ENCODE measurements at places on chromosomes 12 and 14.

- DNase-seq: no peak
Measured at GRCh38 chr14:58898655-58899316, 261.0 kb downstream of the DACT1 start.

DNA sequence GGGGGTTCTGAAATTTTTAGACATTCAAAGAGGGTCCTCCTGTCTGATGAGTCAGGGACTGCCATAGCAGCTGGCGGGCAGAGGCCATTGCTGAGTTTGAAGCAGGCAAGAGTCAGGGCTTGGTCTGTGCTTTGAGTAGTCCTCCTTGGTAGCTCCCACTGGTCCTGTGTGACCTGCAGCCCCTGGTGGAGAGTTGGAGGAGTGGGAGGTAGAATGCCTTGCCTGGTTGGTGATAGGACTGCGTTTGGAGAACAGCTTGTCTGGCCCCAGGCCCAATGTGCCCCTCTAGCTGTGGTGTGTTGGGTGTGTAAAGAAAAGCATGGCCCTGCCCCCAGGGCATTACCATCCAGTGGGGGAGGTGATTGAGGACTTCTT lies 116.7 kb downstream of the BEGAIN start:
- no peak for DNase-seq

DNA sequence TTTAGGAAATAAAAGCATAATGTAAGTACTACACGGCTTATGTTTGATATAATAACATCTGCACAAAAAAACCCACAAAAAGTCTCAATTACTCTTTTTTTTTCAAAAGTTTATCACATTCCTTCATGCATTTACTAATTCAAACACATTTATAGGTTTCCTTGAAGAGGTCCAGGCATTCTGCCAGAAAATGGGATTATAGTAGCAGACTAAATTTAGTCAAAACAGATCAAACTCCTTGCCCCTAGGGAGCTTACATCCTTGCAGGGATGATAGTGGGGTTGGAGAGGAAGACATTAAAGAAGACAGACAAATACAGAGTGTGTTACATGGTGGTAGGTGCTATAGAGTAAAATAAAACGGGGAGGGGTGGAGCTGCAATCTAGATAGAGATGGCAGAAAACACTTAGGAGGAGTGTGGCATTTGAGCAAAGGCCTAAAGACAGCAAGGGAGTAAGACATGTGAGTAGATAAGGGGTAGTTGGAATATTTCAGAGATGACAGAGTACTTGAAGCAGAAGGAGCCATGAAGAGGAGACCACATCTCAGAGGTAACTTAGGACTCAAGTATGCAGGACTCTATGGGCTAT lies 266.9 kb downstream of the PPFIA2 start:
- DNase-seq: no peak

DNA sequence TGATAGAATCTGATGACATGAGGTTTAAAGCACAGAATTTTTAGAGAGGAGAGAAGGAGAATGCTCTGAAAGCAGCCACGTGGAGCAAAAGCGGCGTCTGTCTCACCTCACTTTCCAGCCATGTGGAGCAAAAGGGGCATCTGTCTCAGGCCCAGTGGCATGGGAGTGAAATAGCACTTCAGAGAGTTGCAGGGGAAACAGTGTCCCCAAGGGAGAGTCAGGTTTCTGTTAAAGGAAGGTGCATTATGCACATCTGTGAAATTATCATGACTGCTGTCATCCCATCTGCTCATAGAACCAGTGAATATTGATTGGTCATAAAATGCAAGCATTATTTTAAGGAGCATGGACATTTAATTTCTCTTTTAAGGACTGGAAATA lies 124.0 kb downstream of the BICD1 start:
- DNase-seq: peak; percentile 47

DNA sequence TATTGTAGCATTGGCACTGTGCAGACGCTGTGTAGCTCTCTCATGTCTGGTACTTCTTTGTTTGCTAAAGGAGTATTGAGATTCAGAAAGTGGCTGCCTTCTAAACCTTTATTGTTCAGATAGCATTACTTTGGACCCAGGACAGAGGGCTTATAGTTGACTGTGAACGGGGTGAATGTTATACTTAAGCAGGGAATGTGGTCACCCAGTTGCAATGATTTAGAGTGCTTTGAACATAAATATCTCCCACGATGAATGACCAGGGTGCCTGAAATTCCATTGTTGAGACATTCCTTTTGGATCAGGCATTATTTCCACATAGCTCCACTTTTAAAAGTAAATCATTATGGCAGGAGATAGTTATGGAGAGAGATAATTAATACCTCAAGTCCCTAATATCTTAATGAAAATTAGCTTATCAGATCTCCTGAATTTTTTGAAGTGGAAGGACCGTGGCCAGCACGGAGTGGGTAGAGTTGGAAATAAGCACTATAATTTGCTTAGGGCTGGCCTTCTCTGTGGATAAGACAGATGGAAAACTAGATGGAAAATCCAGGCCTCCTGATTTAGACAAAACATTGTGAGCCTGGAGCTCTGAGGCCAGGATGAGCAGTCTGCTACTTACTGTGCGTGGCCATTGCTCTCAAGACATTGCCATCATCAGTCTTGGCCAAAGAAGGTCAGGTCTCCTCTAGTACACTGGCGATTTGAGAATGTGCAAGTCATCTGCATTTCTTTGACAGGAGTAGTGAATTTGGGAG lies 114.5 kb downstream of the ETV6 start:
- DNase-seq: no peak

- DNase-seq: no peak
Measured at GRCh38 chr12:109580684-109581333, 7.2 kb downstream of the MVK start.

- DNase-seq: no peak
Measured at GRCh38 chr12:102232446-102232845, 34.8 kb upstream of the PMCH start.

DNA sequence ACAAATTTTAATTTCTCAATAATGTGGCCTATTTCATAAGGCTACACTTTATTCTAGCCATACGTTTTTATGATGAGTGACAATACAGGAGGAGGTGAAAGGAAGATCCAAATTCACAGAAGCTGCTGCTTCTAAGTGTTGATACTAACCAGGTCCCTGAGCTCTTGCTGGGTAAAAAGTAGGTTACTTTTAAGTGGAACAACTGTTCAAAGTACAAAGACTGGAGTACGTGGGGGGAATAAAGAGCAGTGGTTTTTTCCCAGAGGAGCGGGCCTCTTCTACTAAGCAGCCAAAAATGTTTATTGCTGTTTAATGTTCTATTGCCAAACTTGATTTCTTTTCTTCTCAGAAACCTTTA lies 301.8 kb downstream of the AEBP2 start:
- no peak for DNase-seq

- DNase-seq: no peak
Measured at GRCh38 chr12:53969588-53970259, 3.2 kb upstream of the HOXC11 start.

DNA sequence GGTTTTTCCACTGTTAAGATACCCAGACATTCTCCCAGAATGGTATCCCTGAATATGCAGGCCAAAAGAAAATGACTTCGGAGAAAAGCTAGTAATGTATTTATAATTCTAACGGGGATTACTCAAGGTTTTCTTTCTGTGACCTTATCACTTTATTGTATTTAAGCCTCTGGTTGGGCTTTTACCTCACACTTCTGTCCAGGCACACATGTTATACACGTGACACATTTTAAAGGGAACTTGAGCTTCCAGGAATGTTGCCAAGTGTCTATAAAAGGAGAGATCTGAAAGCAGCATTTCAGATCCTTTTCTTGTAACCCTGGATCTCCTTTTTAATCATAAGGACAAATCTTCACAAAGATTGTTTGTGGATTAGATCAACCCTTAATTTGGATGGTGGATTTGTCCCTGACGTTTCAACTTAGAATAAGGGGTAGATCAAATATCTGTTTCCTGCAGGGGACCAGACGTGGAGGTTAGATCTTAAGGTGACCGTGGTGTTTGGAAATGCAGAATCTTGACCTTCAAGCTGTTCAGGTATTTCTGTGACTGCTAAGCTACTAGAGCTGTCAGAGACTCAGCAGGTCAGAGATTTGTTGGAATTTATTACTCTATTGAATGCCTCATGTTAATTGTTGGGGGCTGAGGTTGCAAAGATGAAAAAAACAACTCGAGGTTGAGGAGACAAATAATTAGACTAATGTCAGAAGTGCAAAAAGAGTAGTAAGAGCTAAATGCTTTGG lies 1.5 kb downstream of the CIPC start:
- DNase-seq: no peak

Measured in GM12865 (cell line).